ENCODE measurements at places on chromosomes 3 and 15.

DNA sequence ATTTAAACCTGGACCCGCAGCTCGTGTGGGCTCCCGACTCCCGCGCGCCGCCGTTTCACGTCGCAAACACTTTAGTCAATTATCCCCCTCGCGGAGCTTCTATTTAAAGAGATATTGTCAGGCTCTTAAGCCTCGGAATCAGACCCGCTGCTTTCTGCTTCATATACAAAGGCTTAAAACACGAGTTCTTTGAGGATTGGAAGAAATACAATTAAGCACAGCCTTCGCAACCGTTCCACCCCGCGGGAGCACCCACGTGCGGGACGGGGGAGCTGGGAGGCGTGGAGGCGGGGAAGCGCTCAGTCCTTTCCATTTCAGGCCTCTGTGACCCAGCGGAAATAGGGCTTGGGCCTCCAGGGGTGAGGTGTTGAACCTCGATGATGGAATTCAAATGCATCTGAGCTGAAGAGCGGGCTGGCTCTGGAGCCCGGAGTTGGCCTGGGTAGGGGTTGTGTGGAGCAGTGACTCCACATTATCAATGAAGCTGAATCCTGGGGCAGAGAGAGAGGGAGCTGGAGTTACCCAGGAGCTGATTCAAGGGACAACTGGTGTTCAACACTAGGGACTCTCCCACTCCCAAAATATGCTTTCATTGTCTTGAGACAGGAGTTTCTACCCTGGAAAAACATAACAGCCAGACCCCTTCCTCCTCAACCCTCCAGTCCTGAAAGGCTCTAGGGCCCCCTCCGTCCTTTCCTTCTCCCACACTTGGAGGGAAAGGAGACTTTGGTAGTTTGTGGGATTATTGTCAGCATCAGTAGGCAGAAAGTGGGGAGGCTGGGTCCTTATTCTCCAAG lies 2.4 kb downstream of the ANKRD63 start:
- DNase-seq: no peak

GRCh38 chr3:123511726-123512125 lies 62.8 kb upstream of the ADCY5 start:
- DNase-seq: no peak

- DNase-seq: no peak
Measured at GRCh38 chr15:68608206-68608843, 29.5 kb downstream of the CORO2B start.

- no peak for DNase-seq
Measured at GRCh38 chr3:193883551-193883950, 252.4 kb upstream of the HES1 start.

DNA sequence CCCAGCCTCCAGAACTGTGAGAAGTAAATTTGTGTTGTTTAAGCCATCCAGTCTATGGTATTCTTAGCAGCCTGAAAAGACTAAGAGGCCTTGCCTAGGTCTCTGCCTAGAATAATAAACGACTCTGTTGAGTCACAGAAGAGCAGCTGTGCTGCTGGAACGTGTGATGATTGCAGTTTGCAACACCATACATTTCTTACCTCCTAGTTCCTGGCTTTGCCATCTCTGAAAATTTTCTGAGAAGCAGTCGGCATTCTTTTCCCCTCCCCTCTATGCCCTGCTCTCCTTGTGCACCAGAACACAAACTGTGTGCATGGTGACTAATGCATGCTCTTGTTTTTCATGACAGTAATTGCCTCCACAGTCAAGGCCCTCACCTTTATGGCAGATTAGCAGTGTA lies 301.3 kb downstream of the IL20RB start:
- DNase-seq: no peak

- DNase-seq: no peak
Measured at GRCh38 chr3:174858353-174858752, 781 bp upstream of the NAALADL2 start.

DNA sequence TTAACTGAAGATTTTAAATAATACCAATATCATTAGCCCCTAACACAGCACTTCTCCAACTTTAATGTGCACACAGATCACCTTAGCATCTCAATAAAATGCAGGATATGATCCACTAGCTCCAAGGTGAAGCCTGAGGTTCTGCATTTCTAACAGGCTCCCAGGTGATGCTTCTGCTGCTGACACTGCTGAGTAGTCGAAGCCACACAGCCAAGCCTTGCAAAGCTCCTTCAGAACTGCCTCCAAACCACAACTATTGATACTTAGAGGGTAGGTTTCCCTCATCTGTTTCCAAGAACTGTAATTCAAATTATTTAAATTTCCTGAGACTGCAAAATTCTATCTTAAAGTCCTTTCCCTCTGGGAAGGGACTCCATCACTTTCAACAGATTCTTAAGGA lies 3.9 kb downstream of the RIOX2 start:
- no peak for DNase-seq

- DNase-seq: no peak
Measured at GRCh38 chr3:156781310-156782230, 44.6 kb upstream of the LEKR1 start.

- DNase-seq: no peak
Measured at GRCh38 chr3:8338424-8338823, 163.2 kb upstream of the LMCD1 start.

- DNase-seq: no peak
Measured at GRCh38 chr3:61560517-61561373, 626 bp upstream of the PTPRG start.

DNA sequence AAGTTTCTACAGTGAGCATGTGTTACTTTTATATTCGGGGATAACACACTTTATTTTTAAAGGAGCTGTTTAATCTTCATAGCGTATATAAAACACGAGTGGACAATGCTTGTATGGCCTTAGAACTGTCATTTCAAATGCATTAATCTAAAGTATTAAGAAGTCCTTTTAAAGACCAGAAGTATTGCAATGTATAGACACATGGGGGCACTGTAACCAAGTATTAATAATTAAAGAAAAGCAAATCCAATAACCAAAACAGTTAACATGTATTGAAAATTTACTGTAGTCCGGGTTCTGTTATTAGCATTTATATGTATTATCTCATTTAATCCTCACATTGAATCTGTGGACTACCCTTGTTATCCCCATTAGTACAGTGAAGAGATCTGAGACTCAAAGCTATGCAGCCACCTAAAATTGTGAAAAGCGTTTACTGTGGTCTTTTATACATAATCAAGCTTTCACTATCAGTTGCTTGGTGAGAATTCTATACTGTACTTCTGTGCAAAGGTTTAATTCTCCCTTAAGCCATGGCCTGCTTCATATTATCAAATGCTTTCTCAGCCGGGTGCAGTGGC lies 10.1 kb downstream of the ARL14 start:
- DNase-seq: no peak

DNA sequence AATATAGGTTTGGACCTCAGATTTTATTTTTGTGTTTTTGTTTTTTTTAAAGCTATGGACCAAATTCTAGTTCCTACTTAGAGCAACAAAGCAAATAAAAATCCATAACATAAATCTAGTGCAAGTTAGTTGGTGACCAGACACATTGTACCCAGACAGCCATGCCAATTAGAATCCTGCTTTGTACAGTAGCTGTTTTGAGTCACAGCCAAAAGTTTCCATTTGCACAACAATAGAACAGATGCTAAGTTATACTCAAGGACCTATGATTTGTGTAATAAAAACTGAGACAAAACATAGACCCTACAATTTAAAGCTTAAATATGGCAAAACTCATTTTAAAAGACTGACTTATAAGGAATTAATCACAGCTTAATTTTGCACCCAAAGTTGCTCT lies 513.1 kb upstream of the CBLB start:
- DNase-seq: no peak

- DNase-seq: no peak
Measured at GRCh38 chr3:56758539-56758981, 43.2 kb downstream of the ARHGEF3 start.

GRCh38 chr15:43440721-43441281 lies 52.2 kb downstream of the TP53BP1 start:
- DNase-seq: no peak

- DNase-seq: no peak
Measured at GRCh38 chr3:155391551-155391958, 98.1 kb upstream of the STRIT1 start.

GRCh38 chr3:73459711-73460110 lies 165.0 kb downstream of the PDZRN3 start:
- DNase-seq: no peak

- DNase-seq: no peak
Measured at GRCh38 chr3:179272385-179272784, 21.5 kb upstream of the KCNMB3 start.

DNA sequence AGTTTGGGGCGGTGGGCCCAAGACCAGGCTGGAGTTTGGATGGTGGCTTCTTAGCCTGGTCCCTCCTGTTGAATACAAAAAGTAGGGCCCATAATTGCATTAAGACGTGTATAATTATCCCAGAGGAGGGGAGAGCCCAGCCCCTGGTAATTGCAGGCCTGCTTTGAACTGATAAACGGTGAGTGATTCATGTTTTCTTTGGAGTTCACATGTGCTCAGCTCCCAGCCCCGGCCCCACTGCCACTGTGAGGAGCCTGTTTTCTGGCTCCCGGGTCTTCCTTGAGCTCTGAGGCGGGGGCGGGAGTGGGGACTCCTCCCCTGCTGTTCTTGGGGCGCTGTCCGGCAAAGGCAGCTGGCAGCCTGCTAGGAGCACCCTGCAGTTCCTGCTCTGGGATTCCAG lies 3.1 kb downstream of the PLXNA1 start:
- DNase-seq: no peak

DNA sequence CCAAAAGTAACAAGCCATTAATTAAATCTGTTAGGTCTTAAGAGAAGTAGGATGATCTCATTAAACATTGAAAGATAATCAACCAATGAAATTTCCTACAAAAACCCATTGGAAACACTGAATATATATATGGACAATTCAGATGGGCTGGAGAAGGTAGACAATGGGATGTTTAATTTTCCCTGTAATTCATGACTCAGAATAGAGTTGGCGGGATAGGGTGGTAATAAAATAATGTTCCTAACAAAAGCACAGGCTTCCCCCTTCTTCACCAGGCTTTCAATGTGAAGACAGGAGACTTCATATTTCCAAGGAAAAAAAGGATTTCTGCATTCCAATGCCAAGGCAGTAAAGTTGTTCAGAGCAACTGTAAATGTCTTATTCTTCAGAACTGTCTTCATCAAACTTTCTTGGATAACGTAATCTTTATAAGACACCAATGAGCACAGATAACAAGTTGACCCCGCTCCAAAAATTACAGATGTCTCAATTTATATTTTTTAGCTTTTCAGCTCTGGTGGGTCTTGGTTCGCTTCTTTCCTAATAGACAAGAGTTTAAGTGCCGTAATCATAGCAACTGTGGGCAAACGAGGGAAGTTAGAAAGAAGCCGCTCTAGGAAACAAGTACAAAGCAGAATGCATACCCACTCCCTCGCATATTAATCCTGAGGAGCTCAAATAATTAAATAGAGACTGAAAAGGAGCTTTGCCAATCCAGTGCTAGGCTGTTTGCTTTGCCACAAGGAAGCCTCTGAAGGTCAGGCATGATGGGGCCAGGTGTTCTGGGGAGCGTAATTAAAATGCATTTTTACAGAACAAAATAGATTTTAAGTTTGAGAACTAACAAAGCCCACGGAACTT lies 377.0 kb downstream of the FOXP1 start:
- DNase-seq: no peak

GRCh38 chr3:156211583-156211982 lies 91.2 kb downstream of the KCNAB1 start:
- no peak for DNase-seq

GRCh38 chr3:39295184-39295775 lies 15.4 kb upstream of the CX3CR1 start:
- DNase-seq: no peak

GRCh38 chr15:88997531-88997930 lies 84.4 kb upstream of the MFGE8 start:
- DNase-seq: no peak

DNA sequence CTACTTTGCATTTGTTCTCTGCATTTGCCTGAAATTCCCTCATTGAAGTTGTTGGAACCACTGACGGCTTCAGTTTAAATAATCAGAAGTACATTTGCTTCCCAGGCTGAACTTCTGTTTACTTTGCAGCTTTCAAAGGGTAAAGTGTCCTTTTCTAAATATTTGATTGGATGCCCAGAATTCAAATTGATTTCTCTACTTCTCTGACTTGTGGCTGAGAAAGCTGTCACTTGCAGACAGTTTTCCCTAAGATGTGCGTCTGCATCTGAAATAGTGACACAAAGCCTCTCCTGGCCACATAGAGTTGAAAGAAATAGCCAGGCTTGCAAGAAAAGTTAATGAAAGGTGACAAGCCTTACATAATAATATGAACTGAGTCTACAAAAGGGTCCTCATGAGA lies 299.6 kb downstream of the THSD4 start:
- DNase-seq: no peak

DNA sequence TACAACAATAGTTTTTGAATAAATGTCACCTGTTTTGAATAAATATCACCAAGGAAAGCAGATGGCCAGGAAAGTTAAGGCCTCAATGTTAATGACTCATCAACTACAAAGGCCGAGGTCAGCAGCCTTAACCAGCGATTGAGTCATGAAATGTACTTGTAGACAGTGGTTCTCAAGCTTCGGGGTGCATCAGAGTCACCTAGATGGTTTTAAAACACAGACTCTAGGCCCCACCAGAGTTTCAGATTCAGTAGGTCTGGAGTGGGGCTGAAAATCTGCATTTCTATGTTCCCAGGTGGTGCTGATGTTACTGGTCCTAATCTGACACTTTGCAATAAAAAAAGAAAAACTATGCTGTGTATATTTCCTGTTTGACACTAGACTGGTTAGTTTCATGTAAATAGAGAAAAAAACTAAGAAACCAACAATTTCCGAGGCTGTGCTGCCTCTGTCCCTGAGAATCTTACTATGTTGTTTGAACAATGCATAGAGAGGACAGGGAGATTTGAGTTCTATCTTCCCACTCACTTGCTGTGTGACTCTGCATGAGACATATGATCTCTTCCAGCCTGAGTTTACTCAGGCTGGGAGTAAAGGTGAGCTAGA lies 9.8 kb downstream of the RAB27A start:
- DNase-seq: no peak

DNA sequence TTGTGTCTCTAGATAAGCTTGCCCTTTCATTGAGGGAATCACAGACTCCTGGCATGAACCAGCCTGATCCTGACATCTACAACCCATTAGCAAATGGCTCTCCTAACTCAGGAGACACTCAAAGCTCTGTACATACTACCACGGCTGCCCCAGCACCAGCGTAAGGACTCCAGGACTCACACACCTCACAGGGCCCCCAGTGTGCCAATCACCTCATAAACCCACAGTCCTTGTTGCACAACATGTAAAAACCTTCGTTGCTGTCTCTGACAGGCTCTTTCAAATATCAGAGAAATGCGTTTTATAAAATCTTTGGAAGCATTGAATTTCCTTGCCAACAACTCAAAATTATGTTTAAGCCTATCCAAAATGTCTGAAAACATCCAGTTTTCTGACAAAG lies 7.3 kb downstream of the FYCO1 start:
- no peak for DNase-seq

- DNase-seq: no peak
Measured at GRCh38 chr3:25007974-25008658, 419.9 kb upstream of the RARB start.

DNA sequence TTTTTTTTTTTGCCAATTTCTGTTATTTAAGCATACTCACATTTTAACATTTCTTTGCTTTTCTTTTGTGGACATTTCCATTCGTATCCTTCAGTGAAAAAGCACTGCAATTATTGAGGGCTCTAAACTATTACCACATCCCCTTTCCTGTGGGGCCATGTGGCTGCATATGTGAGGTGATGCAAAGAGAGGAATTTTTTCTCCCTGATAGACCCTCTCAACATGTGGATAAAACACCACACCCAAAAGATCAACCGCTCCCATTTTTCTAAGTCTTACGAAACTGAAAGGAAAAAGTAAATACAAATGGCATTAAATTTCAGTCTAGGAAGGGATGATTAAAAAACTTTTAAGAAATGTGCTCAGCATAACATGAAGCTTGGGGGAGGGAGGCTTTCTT lies 68.8 kb downstream of the DNAJC13 start:
- no peak for DNase-seq

Measured in substantia nigra (tissue), 51 donors.